CD4-positive, alpha-beta T cell treated with Interleukin-12 subunit alpha and Interleukin-12 subunit beta, for 1 hour (primary cell): ENCODE measurements at places on chromosomes 4 and X.

- no peak for DNase-seq
Measured at GRCh38 chr4:15198070-15198727, 195.9 kb downstream of the CPEB2 start.

DNA sequence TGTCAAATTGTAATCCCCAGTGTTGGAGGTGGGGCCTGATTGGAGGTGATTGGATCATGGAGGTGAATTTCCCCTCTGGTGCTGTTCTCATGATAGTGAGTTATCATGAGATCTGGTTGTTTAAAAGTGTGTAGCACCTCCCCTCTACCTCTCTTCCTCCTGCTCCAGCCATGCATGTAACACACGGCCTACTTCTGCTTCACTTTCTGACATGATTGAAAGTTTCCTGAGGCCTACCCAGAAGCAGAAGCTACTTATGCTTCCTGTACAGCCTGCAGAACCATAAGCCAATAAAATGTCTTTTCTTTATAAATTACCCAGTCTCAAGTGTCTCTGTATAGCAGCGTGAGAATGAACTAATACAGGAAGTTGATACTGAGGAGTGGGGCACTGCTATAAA is 61.7 kb upstream of the DDX60 start:
- no peak for DNase-seq

- DNase-seq = no peak
Measured at GRCh38 chr4:124642846-124643245, 69.7 kb downstream of the ANKRD50 start.

GRCh38 chr4:84954982-84955567 is 11.4 kb downstream of the WDFY3 start:
- no peak for DNase-seq

DNA sequence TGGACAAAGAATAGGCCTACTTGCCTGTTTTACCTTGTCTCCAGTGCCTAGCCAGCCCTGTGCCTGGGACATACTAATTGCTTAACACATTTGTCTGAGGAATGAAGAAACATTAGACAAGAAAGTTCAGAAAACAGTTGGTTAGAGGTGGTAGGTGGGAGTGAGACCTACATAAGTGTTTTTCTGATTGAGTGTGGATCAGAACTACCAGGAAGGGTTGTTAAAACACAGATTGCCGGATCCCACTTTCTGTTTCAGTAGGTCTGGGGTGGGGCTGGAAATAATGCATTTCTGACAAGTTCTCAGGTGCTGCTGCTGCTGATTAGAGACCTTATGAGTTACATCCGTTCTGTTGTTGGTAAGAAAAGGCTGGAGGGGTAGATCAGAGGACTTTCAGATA is 5.7 kb upstream of the JADE1 start:
- DNase-seq = no peak
